ENCODE measurements at places on chromosomes 1 and 21.

DNA sequence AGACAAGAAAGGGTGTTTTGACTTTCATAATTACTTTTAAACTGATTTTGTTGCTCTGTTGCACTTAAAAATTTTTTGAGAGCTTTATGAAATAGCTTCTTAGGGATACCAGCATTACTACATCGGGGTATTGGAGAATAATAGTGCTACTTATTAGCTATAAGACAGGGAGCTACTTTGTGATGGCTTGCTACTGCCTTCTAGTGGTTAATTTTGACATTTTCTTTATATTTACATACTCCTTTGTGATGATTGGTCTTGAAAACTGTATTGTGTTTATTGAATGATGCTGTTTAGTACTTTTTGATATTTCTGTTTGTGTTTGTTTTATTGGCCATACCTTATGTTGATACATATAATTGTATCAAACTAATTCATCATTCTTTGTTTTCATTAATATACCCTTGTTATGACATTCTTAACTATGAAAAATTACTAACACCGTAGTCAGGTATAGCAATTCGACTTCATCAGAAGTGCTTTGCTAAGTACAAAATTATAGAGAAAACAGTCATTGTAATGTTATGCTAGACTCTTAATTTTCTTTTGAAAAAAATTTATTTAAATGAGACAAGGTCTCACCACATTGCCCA is 85.5 kb downstream of the CLIC4 start:
- peak; percentile 62 for DNase-seq

DNA sequence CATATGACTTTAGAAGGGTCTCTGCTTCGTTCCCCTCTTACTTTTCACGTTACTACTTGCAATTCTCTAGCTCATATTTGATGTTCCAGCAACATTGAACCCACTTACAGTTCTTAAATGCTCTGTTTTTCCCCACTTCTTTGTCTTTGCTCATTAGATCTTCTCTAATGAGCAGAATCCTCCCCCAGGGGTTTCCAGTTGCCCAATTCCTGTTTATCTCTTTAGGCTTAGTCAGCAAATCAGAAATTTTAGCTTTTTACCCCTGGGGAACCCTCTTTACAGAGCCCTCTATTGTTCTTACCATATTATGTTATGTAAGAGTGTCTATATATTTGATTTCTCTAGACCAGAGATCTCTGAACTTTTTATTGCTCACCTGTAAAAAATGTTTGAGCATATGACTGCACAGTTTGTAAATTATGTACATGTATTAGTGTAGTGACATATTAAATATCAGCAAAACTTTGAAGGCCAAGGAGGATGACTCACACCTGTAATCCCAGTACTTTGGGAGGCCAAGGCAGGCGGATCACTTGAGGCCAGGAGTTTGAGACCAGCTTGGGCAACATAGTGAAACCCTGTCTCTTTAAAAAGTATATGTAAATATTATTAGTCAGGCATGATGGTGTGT is 71.4 kb downstream of the FNBP1L start:
- DNase-seq: no peak

GRCh38 chr21:20334585-20334984 is 663.6 kb upstream of the NCAM2 start:
- no peak for DNase-seq

- DNase-seq: no peak
Measured at GRCh38 chr21:35924714-35925301, 135.5 kb downstream of the SETD4 start.

DNA sequence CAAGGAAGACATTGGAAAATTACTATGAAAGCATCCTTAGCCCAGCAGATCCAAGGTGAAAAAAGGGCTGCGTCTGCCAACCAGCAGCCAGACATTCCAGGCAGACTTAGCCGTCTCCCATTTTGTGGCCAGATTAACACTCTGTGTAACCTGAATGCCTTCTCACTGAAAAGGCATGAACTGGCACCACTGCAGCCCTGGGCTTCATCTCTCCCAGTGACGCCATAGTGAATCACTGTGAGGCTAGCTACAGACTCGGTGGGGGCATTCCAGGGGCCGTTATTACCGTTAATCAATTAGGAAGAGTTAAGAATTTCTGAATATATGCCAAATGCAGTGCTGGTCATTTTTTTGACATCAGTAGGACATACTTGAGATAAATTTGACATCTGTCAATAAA is 627.4 kb downstream of the LMO4 start:
- no peak for DNase-seq

- no peak for DNase-seq
Measured at GRCh38 chr1:8889925-8890785, 11.7 kb upstream of the ENO1 start.

DNA sequence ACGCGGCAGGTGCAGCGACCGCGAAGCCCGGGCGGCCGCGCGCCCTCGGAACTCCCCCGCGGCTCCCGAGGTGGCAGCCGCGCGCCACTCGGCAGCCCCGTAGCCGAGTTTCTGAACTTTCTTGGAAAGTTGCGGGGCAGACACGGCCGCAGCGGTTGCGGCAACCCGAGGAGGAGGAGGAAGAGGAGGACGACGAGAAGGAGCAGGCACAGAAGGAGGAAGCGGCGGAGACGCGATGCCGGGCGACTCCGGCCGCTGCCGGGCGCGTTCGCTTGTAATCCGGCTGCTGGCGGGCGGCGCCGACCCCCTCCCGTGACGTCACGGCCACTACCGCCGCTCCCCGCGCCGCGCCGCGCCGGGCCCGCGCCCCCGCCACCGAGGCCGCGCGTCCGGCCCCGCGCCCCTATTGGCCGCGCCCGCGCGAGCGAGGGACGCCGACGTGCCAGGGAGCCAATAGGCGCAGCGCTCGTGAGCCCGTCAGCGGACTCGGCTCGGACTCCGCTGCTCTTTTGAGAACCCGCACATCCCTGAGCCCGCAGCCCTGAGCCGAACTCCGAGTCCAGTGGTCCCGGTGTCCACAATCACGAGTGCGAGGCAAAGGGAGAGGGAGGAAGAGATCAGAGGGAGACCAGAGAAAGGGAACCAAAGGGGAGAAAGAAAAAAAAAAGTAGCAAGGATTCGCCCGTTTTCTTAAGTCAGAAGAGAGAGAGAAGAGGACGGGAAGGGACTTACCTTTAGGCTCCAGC is 736 bp upstream of the BARHL2 start:
- DNase-seq: no peak

DNA sequence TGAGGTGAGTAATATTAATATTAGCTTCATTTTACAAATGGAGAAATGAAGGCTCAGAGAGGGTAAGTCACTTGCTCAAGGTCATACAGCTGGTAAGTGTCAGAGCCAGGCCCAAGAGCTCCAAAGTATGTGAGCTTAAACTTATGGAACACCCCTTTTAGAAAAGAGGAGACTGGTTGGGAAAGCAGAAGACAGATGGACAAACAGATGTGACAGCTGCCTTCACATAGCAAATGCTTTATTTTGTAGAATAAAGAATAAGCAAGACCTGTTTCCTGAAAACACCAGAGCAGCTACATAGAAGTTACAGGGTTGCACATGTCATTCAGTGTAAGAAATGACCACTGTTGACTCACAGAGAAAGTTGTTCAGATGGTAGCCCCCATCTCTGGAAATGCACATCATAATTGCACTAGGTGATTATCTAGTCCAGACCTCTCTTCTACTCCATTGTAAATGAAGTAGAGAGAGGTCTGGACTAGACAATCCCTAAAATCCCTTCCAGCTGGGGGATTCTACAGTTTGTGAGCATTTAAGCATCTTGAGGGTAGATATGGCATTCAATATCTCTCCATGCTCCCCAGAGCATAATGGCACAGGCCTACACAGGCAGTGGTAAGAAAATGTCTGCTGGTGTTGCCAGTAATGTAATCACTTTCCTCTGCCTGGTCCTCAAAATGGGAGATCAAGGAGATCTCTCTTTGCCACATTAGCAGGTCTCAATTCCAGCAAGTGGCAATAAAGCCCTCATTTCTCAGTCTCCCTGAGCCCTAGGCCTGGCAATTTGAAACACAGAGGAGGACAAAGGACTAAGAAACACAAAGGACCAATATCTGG is 188.2 kb upstream of the FGGY start:
- no peak for DNase-seq

- DNase-seq: no peak
Measured at GRCh38 chr1:75132812-75133619, 1.2 kb upstream of the LHX8 start.

DNA sequence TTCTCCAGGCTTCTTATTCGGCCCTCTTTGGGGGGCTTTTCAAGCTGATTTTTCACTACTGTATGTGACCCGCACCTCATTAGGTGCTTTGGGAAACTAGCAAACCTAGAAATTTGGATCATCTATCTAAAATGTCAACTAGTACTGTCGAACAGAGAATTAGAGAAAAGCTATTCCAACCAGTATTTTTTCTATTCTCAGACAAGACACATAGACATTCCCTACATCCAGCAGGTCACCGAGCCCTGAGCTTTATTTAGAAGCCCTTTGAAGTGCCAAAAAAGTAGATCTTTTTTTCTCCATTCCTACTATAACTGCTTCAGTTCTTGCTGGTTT is 310 bp upstream of the SSR2 start:
- no peak for DNase-seq

- peak; percentile 24 for DNase-seq
Measured at GRCh38 chr1:6041432-6042062, 4.1 kb upstream of the KCNAB2 start.

DNA sequence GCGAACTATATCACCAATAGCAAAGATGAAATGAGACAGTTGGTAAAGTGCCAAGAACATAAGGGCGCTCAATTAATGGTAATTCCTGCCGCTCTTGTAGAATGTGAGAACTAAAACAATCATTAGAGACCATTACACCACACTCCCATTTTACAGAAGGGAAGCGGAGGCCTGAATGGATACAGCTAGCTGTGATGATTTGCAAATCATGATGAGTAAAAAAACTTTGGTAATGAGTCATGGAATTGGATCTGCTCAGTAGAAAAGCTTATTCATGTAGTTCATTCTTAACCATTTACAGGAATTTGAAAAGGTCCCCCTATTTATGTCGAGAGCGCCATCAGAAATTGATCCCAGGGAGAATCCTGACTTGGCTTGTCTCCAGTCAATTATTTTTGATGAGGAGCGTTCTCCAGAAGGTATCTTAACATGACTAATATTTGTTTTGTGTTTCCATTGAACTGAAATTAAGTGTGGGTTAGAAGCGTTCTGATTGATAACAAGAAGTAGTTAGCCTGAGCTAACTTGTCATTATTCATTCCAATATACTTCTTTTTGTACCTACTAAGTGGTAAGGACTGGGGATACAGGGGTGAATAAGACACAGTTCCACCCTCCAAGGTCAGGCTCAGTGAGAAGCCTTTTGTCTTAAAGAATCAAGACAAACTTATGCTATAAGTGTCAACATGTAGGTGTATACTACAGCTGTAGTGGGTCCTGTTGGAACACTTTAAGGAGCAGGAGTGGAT is 812 bp downstream of the TTC4 start:
- DNase-seq: no peak

- no peak for DNase-seq
Measured at GRCh38 chr1:52683367-52683940, 14.7 kb downstream of the COA7 start.

- DNase-seq: peak; percentile 56
Measured at GRCh38 chr1:12618965-12619791, 1.2 kb upstream of the DHRS3 start.

GRCh38 chr1:235928197-235928596 is 61.5 kb upstream of the LYST start:
- no peak for DNase-seq

- no peak for DNase-seq
Measured at GRCh38 chr21:46051821-46052675, 45.9 kb upstream of the COL6A2 start.

GRCh38 chr21:41241341-41241740 is 73.4 kb downstream of the BACE2 start:
- DNase-seq: no peak

- DNase-seq: no peak
Measured at GRCh38 chr21:27380303-27380702, 413.4 kb upstream of the ADAMTS5 start.

DNA sequence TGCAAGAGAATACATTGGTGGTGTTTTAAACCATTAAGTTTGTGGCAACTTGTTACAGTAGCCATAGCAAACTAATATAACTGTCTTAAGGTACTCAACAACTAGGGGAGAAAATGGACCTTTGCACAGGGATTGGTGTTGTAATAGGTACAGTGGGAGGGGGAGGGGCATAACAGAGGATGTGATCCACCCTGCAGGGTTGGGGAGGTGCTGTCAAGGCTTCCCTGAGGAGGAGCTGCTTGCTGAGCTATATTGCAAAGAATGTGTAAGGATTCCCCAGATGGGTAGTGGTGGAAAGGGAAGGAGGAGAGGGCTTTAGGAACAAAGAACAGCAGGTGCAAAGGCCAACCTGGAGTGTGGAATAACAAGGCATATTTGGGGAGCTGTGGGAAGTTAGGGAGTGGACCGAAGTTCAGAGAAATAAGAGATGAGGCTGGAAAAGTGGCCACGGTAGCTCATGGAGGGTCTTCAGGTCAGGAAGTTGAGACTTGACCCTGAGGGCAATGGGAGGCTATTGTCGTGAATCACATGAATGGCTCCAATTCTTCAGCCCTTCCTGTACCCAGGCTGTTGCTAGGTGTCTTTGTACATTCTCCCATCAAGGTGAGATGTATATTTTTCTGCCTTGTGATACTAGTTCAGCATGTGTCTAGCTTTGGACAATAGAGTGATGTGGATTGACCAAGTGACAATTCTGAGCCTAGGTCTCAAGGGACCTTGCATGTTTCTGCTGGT is 168.6 kb upstream of the CSF3R start:
- DNase-seq: no peak

DNA sequence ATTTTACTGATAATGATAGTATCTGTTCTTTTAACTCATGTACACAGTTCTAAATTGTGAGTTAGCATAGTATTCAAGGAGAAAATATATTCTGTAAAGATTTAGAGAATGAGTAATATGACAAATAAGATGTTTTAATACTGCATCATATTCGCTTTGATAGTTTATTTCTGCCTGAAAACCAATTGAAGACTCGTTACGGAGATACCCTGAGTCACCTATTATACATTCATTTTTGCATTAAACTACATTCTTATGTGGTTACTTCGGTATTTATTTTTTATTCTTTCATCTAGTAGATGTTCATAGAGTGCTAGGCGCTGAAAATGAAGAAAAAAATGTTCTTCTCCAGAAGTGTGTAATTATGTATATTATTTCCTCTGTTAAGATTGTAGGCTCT is 5.3 kb downstream of the UHMK1 start:
- no peak for DNase-seq
